NCI-H1417 treated with DMSO at 0.1 percent for 48 hours (cell line): ENCODE measurements at places on chromosomes 5 and 9.

GRCh38 chr5:969408-969839, 39.2 kb upstream of the NKD2 start:
- DNase-seq: no peak

DNA sequence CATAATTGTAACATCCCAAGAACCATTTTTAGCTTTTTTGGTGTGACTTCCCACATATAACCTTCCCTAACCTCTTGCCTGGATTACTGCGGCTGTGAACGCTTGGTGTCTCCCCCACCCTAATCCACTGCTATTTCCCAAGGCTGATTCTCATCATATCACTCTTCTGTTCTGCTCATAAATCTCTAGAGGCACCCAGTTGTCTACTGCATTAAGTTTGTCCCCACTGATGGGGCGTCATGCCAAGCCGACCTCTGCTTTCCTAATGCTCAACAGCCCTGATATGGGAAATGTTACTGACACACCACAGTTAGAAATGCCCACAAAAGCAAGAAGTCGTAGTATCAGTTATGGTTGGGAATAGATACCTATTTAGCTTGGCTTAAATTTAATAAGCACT, 24.4 kb downstream of the NPR3 start:
- no peak for DNase-seq

DNA sequence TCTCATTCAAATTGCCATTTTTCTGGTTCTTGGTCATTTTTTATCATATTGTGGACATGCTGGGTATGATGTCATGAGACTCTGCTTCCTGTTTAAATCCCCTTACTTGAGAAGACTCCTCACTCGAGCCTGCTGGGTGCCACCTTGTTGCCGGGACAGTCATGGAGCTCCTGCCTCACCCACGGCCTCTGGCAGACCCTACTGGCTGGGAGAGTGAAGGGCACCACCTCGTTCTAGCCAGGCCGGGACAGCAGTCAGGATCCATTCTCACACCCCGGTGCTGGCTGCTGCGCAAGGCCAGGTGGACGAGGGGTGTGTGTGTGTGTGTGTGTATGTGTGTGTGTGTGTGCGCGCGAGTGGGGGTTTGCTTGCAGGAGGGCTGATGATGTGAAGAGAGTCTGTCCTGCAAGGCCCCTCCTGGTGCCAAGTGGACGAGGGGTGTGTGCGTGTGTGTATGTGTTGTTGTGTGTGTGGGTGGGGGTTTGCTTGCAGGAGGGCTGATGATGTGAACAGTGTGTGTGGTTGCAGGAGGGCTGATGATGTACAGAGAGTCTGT, 4.4 kb downstream of the CEP72 start:
- no peak for DNase-seq

DNA sequence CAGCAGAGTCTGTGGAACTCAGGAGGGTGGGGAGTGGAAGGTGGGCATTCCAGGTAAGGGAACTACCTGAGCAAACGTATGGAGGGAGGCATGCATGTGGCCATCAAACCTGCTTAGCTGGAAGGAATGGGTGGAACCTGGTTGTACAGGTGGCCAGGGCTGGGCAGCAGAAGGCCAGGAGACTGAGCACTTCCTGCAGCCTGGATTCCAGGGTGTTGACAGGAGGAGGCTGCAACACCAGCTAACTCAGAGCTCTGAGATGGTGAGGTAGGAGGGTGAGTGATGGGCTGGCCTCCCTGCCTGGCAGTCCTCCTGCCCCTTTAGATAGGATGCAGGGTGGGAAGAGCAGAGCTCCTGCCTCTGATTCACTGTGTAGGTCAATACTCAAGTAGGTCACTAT, 92.5 kb upstream of the CPEB4 start:
- DNase-seq: no peak

DNA sequence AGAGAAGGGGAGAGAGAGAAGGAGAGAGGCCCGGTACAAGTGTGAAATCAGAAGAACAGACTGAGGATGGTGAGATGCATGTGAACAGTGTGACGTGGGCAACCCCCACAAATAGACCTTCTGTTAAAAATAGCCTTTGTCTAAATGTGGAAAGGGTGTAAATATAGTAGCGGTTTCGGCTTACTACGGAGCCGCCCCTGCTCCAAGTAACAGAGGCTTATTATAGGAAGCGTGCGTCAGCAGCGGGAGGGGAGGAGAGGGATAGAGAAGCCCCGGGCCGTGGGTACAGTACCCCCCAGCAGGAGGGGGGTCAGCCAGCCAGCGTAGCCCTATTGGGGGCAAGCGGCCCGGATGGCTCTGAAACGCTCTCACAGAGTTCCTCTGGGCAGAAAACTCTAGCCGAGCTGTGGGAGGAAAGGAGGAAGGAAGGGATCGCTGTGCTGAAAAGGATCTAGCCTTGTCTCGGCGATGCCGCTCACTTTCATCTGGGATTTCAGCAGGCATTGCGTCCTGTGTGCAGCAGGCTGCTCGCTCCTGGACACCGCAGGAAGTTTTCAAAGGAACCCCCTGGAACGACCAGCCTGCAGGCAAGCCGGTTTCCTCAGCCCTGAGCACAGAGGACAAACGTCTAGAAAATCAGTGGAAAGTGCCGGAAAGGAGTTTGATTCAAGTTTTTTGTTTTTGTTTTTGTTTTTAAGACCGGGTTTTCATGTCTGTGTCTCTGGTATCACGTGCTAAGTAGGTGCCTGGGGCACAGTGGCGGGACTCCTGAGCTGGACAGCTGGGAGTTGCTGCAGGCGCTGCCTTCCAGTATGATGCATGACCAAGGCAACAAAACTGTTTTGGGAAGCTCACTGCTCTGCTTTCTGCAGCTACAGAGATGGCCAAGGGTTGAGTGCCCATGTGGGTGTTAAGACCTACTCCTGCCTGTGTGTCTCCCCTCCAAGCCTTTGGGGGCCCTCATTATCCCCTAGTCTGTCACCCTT, 146.6 kb downstream of the SEC61B start:
- no peak for DNase-seq

DNA sequence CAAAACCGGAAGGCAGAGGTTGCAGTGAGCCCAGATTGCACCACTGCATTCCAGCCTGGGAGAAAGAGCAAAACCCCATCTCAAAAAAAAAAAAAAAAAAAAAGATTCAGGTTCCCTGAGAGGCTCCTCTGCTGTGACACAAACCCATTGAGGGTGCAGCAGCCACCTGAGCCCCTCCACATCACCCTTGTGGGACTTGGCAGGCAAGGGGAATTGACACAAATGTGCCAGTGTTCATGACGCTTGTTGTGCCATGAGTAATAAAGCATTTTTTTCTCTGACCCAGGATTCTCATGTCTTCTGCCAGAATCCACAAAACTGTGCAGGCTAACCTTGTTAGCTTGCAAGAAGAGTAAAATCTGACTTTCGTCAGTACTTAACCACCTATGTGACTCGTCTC, 149.6 kb downstream of the TTC39B start:
- DNase-seq: no peak

DNA sequence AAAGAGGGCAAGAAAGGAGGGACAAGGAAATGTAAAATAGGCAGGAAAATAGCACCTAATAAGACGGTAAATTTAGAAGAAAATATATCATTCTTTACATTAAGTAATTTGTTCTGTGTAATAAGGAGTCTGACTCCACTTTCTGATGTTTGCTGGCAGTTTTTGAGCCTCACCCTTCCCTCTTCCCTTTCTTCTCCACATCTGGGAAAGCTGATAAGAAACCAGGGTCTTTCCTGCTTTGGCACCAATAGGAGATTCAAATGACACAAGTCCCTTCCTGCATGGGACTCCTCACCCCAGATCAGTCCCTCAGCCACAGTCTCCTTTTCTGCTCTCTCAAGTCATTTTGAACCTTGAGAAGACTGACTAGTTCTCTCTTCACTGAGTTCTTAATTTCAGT, 31.2 kb upstream of the LECT2 start:
- no peak for DNase-seq

- no peak for DNase-seq
Observed at GRCh38 chr9:108136656-108137055, 647.1 kb upstream of the KLF4 start.
